ENCODE measurements at places on chromosomes 12 and 14. TPM values are rescaled to one million over a fixed set of nuclear protein-coding genes. Genes with fewer than 3 reads are reported as not detected.

Gene TSPAN11
- total RNA-seq: not detected

Gene CPNE6
- total RNA-seq: not detected

Gene ERP27
- 12.2 TPM for total RNA-seq

Gene OR6C2
- total RNA-seq: not detected

Measured in T-helper 2 cell treated with Interferon-gamma antibody and Interleukin-4, amounts not matched to agents 100 ng/mL and 5 ng/mL, for 36 hours (primary cell).